GM23248 (cell line): ENCODE measurements at places on chromosomes 5 and 9.

- no peak for DNase-seq
These were observed 11.7 kb upstream of the RPS14 start for GRCh38 chr5:150461231-150461630.

DNA sequence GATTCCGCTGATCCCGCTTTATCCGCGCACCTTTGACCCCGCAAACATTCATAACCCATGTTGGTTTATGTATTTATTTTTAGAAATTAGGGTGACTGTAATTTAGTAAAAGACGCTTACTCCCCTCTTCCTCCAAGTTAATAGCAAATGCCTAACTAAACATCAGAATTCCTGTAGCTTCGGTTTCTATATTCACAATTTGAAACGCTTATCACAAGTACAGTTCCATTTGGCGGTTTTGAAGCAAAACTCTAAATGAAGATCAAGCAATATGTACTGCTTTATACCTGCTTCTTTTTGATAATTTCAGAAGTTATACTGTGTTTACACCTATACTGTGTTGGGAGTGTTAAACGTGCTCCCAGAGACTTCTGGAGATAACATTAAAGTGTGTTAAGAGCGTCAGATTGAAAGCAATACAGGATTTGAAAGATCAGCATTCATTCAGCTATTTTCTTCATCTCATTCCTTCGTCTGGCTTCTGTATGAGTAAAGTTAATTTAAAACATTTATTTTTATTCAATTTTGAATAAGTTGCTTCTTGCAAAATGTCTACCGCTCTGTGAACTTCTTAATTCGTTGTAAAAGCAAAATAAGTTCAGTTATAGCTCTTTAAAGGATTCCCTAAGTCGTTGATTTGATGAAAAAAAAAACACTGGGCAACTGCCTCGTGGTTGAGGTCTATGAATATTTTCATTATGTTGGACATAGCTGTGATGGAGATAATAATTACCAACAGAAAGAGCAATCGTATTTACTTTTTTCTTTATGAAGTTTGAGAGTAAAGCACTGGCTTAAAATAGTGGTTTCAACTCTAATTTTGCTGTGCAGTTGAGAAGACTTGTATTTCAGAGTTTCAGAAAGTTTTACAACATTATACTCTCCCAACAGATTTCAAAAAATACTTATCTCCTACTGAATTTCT lies 2.5 kb downstream of the PRDM6 start:
- no peak for DNase-seq

DNA sequence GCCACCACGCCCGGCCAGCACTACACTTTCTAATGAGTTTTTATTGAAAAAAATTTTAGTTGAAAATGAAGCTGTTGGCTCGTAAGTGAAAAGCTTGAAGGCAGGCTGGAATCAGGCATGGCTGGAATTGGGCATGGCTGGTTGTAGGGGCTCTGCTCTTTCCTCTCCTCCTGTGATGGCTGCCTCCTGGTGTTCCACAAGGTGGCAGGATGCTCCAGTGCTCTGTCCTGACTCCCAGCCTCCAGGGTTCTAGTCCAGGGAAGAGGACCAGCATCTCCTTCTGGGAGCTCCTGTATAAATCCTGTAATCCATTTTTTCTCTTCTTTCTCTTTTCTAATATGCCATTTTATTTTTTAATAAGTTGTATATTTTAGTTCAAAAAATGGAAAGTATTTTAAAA lies 57.2 kb upstream of the DHFR start:
- peak; percentile 39 for DNase-seq

GRCh38 chr9:109349421-109349846 lies 28.6 kb upstream of the EPB41L4B start:
- DNase-seq = peak; percentile 97

GRCh38 chr5:126004636-126005035 lies 418.6 kb upstream of the GRAMD2B start:
- no peak for DNase-seq

DNA sequence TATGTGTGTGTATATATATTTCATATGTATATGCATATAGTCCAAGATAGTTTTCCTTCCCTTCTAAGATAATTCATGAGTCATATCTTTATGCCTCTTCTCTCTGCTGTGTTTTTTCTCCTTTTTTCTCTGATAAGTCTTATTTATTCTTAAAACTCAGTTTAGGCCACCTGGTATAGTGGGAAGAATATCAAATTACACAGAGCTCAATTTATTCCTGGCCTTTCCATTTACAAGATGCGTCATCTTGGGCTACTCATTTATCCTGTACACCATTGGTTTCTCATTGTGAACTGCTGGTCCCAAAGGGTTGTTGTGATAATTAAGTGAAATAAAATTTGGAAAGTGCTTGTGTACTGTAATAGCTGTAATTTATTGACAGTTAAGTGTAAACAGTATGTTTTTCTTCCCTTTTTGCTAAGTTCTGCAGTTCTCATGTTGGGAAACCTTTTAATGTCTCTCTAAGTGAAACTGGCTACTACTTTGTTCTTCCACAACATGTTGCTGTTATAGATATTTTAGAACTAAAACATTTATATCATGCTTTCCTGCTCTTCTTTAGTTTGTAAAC lies 19.4 kb downstream of the CCDC171 start:
- no peak for DNase-seq
